Thoracic aorta (tissue), 2 donors: ENCODE measurements at places on chromosomes 1 and 21. TPM values are rescaled to one million over a fixed set of nuclear protein-coding genes. Genes with fewer than 3 reads are reported as not detected.

DNA sequence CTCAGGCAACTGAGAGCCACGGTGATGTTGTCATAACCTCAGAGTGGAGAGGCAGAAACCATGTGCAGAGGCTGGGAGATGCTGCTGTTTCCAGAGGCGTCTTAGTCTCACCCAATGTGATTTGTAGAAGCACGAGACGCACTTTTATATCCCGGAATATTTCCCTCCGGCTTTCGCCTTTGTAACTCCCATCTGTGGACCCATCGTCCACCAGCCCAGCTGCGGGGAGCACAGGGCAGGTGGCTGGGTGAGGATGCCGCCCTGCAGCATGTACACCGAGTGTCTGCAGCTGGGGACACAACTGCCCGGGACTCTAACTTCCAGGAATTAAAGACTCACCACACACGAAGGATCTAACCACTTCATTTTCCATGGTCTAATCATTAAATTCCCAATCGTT lies 43.5 kb downstream of the UBASH3A start:
- DNase-seq: no peak

- no peak for DNase-seq
These were observed 237.6 kb downstream of the MRPL39 start for GRCh38 chr21:25369524-25370300.

GRCh38 chr1:200139661-200140250 lies 112.2 kb downstream of the NR5A2 start:
- no peak for DNase-seq

Gene AGMAT
- not detected for total RNA-seq

- no peak for DNase-seq
These were observed 21.5 kb downstream of the TUT4 start for GRCh38 chr1:52531249-52531872.

Gene DAB1
- total RNA-seq: not detected

DNA sequence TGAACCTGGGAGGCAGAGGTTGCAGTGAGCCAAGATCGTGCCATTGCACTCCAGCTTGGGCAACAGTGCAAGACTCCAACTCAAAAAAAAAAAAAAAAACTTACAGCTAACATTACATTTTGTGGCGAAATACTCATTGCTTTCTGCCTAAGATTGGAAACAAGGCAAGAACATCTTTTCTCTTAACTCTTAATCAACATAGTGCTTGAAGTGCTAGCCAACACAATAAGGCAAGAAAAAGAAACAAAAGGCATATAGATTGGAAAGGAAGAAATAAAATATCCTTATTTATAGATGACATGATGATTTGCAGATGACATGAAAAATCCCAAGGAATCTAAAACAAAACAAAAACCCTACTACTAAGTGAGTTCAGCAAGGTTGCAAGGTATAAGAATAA lies 24.6 kb upstream of the GJA9 start:
- no peak for DNase-seq

DNA sequence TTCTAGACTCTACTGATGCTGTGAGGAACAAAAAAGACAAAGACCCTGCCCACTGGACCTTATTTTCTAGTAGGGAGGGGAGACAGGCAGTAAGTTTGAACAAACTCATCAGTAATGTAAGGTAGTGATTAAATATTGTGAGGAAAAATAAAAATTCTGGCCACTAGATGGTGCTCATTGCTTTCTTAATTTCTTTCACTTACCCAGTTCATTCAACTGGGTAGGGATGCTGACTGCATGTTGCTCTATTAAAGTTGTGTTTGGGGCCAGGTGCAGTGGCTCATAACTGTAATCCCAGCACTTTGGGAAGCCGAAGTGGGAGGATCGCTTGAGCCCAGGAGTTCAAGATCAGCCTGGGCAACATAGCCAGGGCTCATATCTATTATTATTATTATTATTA lies 6.3 kb upstream of the KYAT3 start:
- no peak for DNase-seq

Gene FTCD
- not detected for total RNA-seq
